ENCODE measurements at places on chromosomes 12 and 14. TPM values are rescaled to one million over a fixed set of nuclear protein-coding genes. Genes with fewer than 3 reads are reported as not detected.

DNA sequence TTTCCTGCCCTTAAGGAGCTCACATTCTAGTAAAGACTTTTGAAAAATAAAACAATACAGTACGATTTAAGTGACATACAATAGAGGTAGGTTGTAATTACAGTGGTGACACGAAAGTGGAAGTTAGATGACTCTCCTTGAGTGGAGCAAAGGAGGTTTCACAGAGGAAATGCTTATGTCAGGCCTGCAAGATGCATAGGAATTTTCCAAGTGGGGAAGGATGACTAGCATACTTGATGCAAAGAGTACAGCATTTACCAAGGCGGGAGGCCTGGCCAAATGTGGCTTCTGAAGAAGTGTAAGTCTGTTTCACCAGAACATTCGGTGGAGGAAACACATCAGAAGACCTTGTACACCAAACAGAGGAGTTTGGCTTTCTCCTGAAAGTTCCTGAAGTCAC, 55.2 kb downstream of the ERO1A start:
- no peaks in the 10 kb centered on the region for H3K27me3 ChIP-seq
- no peak overlapping the region for H3K4me3 ChIP-seq
- no peaks in the 10 kb centered on the region for H3K4me1 ChIP-seq
- no peak overlapping the region for H3K27ac ChIP-seq

DNA sequence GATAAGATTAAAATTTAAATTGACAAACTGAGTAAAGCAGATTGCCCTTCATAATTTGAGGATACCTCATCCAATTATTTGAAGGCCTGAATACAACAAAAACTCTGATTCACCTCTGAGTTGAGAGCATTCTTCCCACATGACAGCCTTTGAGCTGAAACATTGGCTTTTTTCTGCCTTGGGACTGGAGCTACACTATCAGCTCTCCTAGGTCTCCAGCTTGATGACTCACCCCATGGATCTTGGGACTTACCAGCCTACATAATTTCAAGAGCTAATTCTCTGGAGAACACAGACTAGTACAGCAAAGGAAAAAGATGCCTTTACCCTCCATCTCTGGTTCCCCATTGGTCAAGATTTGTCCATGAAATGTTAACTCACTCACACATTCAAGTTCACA, 555.1 kb downstream of the FOXG1 start:
- no peaks in the 10 kb centered on the region for H3K4me1 ChIP-seq
- H3K27me3 ChIP-seq = no peaks in the 10 kb centered on the region
- H3K36me3 ChIP-seq = no peaks in the 10 kb centered on the region
- no peak overlapping the region for H3K27ac ChIP-seq

DNA sequence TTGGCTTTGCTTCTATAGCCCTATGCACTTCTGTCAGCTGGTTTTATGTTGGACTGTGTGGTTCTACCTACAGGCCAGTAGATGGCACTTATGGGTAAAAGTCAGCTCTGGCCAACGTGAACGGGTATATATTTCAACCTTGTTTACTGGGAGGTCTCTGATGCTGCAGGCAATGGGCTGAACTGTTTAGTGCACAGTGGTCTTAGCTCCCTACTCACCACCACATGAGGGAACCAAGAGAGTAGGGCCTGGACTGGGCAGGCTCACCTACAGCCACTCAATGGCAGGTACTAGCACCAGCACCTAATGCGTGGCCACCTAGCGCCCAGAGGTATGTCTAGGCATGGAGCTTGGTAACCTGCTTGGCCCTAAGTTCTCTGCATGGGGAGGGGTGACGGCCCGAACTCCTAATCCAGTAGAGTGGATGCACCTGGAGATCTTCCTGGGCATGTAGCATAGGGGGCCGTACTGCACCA, 481.8 kb downstream of the TMEM117 start:
- peak; percentile 14 for DNase-seq
- peaks cover 4% of the 10 kb centered on the region for H3K4me1 ChIP-seq
- H3K27ac ChIP-seq = no peak overlapping the region
- H3K36me3 ChIP-seq = peaks cover 5% of the 10 kb centered on the region
- H3K4me3 ChIP-seq = no peak overlapping the region

The FRMD6 gene
- 21.8 TPM for total RNA-seq

DNA sequence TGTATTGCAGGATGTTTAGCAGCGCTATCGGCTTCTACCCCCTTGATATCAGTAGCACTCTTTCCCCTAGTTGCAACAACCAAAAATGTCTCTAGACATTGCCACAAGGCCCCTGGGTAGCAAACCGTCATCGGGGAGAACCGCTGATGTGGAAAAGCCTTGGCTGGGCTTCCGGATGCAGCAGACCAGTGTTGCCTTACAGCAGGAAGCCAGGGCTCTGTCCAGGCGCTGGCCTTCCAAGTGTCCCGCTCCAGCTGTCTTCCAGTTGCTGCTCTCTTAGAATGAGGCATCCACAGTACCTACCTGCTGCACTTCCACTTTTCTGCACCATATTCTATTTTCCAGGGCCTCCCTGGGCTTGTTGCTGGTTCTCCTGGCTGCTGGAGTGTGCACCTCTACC, 22.6 kb upstream of the SLC10A1 start:
- no peak for DNase-seq
- H3K36me3 ChIP-seq = no peaks in the 10 kb centered on the region
- no peak overlapping the region for H3K4me3 ChIP-seq
- H3K4me1 ChIP-seq = peaks cover 2% of the 10 kb centered on the region
- no peaks in the 10 kb centered on the region for H3K27me3 ChIP-seq

GRCh38 chr12:121038861-121039668, at the start of gene OASL:
Gene OASL (minus strand): TSS chr12:121039246. CDS start chr12:121038971, 275 bp downstream.
- no peak within 1 kb of the TSS for H3K27ac ChIP-seq
- peaks cover 7% of the 10 kb centered on the region for H3K27me3 ChIP-seq
- no peak for DNase-seq
- H3K36me3 ChIP-seq = no peaks in the 10 kb centered on the region
- H3K4me1 ChIP-seq = peaks cover 6% of the 10 kb centered on the region
- no peak within 1 kb of the TSS for H3K4me3 ChIP-seq

The RAB15 gene
- total RNA-seq = 38.6 TPM

The MDGA2 gene
- total RNA-seq = 4.9 TPM

The TSPAN11 gene
- 6.1 TPM for total RNA-seq

The ACVRL1 gene
- 0.64 TPM for total RNA-seq

The TSPAN8 gene
- 0.16 TPM for total RNA-seq

The TMPO gene
- total RNA-seq = 177 TPM

GRCh38 chr14:61466249-61466904, 145.0 kb downstream of the PRKCH start:
- H3K27ac ChIP-seq = no peak overlapping the region
- peak; percentile 65 for DNase-seq
- peaks cover 10% of the 10 kb centered on the region for H3K36me3 ChIP-seq
- no peaks in the 10 kb centered on the region for H3K27me3 ChIP-seq

DNA sequence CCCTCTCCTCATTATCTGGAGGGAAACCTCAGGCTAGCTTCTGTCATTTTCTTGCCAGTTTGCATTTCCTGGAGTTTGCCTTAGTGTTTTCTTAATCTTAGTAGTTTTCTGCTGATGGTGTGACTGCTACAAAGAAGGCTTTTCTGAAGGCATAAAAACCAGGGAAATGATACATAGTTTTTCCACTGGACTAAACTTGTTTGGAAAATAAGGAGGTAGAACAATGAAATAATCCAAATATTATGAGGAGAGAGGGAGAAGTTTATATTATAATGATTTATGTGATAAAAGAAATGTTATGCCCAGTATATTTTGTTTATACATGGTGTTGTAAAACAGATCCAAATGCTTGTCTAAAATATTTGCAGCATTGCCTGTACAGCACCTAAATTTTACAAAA, 22.2 kb downstream of the DAAM1 start:
- H3K27ac ChIP-seq = 0 out of 2 replicates have a peak overlapping the region, but pooled peaks have one; percentile 83
- H3K4me1 ChIP-seq = peaks cover 42% of the 10 kb centered on the region
- no peak for DNase-seq
- no peak overlapping the region for H3K4me3 ChIP-seq

DNA sequence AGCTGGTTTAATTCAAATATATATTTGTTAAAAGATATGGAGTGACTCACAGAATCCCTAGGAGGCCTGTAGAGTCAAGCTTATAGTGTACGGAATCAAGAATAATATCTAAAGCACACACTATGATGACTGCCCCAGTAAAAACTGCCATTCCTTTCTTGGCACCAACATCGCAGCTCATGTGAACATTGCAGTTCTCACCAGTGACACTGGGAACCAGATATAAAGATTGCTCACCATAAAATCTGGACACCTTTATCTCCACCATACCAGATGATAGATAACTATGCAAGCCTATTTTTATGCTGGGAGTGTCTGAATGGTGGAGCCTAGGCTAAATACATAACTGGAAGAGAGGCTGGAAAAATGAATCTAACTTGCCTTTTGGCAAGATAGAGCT, 463.9 kb upstream of the TBX3 start:
- DNase-seq = no peak
- no peak overlapping the region for H3K27ac ChIP-seq
- no peaks in the 10 kb centered on the region for H3K27me3 ChIP-seq
- H3K4me3 ChIP-seq = no peak overlapping the region

GRCh38 chr12:33437598-33437997, 2.0 kb downstream of the SYT10 start:
- H3K4me1 ChIP-seq = peaks cover 22% of the 10 kb centered on the region
- H3K36me3 ChIP-seq = no peaks in the 10 kb centered on the region
- H3K27ac ChIP-seq = no peak overlapping the region
